CD8-positive, alpha-beta T cell (primary cell): ENCODE measurements at places on chromosomes 16 and 17. TPM values are rescaled to one million over a fixed set of nuclear protein-coding genes. Genes with fewer than 3 reads are reported as not detected.

KRTAP1-4 gene
- not detected for total RNA-seq

DNA sequence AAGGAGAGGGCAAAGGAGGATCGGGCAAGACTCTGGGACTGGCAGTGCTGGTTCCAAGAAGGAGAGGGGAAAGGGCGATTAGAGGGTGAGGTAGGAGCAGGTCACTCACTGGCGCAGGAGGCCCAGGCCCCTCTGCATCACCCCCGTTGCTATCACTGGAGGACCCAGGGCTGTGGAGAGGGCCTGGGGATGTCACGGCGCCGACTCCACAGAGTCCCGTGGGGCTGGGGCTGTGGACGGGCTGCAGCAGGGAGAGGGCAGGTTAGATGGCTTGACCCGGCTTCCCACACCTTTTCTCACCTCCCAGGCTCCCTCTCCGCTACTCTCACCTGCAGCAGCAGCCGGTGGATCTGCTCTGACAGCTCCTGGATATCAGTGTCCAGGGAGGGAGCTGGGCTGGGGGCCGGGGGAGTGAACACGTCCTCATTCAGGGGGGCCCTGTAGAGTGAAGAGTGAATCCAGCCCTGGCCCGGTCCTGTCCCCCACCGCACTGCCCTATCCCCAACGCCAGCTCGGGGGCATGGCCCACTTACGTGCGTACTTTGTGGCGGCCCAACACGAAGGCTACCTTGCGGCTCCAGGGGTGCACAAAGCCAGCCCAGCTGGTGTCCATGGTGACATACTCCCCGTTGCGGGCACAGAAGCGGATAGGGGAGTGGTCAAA, 4.9 kb downstream of the PER1 start:
- DNase-seq = no peak

- peak; percentile 62 for DNase-seq
These were observed 219.9 kb downstream of the ENGASE start for GRCh38 chr17:79294459-79295071.

- DNase-seq = no peak
These were observed 53.2 kb downstream of the CDYL2 start for GRCh38 chr16:80751167-80751566.

MAPT gene
- total RNA-seq = 0.86 TPM
